C1 segment of cervical spinal cord (tissue), 14 donors: ENCODE measurements at places on chromosomes 7 and 10.

- no peak for DNase-seq
These were observed at the start of gene ELFN1 for GRCh38 chr7:1669954-1670893. Gene ELFN1, plus strand, starts transcription at chr7:1670277. Its CDS starts 74,320 bp downstream, at chr7:1744597.

- DNase-seq: no peak
These were observed 99.0 kb downstream of the ADRA2A start for GRCh38 chr10:111175787-111176186.

- no peak for DNase-seq
These were observed 23.1 kb downstream of the TYW1 start for GRCh38 chr7:67019562-67020390.

- no peak for DNase-seq
These were observed 1.5 kb upstream of the ZNF438 start for GRCh38 chr10:31033147-31033546.

GRCh38 chr10:119754936-119755335 lies 29.1 kb downstream of the INPP5F start:
- no peak for DNase-seq

- no peak for DNase-seq
These were observed 85.2 kb upstream of the CDC14C start for GRCh38 chr7:48839108-48839507.

- no peak for DNase-seq
These were observed 76.1 kb upstream of the ELMO1 start for GRCh38 chr7:37524797-37525196.

- DNase-seq: no peak
These were observed 21.2 kb downstream of the BPGM start for GRCh38 chr7:134667899-134668298.

DNA sequence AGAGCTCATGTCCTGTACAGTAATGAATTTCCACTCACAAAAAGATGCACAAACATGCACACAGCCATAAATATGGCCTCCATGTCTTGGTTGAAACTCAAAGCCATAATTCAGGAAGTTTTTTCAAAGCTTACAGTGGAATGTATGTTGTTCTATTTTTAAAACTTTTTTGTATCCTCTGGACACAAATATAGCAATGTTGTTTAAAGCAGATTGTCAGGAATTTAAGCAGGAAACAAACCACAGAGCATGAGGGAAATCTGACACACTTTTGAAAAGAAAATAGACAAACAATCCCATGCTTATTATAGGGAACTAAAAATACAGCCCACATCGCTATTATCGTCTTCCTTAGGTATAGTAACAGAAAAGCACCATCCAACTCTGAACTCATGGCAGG lies 21.5 kb downstream of the LRRN3 start:
- no peak for DNase-seq

GRCh38 chr10:110226926-110227641 lies 19.7 kb downstream of the MXI1 start:
- DNase-seq: peak; percentile 64

DNA sequence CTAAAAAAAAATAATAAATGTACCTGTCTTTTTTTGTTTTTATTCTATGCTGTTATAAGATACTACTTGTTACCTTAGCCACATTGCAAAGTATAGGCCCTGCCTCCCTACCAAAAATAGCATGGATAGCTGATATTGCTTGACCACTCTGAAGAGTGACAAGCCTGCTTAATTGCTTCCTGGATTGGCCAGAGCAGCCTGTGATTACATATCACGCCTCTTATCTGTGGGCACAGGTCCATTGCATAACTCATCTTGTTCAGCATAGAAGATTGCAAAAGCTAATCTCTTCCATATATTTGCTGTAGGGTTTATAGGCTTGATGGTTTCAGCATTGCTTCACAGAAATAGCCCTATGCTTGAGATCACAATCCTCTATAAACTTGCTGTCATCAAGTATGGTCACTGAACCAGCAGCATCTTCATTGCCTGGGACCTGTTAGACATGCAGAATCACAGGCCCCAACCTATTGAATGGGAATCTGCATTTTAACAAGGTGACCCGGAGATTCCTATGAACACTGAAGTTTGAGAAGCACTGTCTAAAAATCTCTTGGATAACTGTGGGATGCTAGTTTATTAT lies 280.8 kb upstream of the CDC14C start:
- no peak for DNase-seq

DNA sequence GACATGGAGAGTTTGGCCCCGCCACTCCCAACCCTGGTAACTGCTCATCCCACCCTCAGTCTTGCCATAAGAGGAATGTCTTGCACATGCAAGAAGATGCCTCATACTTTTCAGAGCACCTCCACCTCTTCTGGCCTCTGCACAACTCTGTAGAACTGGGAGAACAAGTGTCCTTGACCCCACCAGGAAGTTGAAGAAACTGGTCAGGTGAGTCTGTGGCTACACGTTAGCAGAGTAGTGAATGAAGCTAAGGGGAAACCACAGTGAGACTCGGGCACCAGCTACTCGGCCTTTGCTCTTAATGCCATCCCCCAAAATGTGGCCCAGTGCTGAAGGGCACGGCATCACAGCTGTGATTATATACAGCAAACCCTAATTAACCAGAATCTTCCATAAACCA lies 110.1 kb downstream of the ARID5B start:
- DNase-seq: no peak

DNA sequence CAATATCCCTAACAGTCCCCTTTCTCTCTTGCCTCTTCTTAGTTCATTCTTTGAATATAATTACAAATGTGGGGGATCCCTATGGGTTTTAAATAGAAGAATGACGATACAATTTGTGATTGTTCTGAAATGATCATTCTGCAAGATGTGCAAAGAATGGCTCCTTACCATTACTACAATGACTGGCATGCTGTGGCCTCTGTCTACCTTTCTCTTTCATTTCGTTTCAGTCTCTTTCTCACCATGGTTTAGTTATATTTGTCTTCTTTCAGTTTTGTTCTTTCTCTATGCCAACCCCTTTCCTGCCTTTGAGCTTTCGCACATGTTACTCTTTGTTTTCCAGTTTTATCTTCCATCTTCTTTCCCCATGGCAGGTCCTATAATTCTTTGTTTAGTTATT lies 176.5 kb downstream of the SUGCT start:
- no peak for DNase-seq

GRCh38 chr10:118840071-118840775 lies 85.5 kb upstream of the CACUL1 start:
- no peak for DNase-seq

- no peak for DNase-seq
These were observed 124.9 kb upstream of the CTTNBP2 start for GRCh38 chr7:117997862-117998825.

- DNase-seq: no peak
These were observed 99.7 kb upstream of the CCDC6 start for GRCh38 chr10:60006062-60006461.

- no peak for DNase-seq
These were observed 237.7 kb downstream of the FANK1 start for GRCh38 chr10:126133906-126134656.

GRCh38 chr10:17348501-17349349 lies 105.7 kb downstream of the ST8SIA6 start:
- DNase-seq: no peak

- DNase-seq: no peak
These were observed 12.3 kb downstream of the MRPS24 start for GRCh38 chr7:43856996-43857395.

DNA sequence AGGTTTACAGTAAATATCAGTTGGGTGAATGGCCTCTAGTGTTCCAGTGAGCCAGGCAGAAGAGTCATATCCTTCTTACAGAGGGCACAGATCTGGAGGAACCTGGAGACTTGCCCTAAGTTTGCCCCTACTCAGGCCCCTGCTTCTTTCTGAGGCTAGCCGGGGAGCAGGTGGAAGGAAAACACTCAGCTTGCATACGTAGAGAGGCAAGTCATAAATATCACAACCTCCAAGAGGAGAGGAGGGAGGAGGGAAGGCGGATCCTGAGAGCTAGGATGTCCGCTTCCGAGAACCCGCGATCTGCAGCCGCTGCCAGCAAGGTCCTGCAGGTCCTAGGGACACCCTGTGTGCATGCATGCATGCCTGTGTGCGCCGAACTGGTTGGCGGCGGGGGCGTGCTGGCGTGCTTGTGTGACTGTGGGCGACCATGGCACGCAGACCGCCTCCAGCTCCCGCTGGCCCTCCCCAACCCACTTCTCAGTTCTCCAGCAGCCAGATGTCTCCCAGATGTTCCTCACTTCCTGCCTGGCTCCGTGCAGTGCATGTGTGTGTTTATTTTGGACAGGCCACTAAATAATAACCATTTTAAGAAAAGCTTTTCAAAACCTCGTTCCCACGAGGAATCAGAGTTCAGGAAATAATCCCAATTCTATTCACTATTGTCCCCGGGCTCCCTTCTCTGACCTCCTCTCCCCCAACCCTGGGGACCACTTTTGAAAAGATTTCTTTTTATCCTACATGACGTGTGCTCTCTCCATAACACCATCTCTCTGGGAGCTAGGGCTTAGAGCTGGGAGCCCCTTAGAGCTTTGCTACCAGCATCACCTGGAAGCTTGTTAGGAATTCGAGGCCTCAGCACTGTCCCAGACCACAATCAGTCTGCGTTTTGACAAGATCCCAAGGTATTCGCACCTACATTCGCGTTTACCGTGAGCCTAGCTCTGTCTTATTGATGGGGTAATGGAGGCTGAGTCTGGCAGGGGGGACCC lies 32.4 kb downstream of the UNC5B start:
- DNase-seq: peak; percentile 18

GRCh38 chr7:16504019-16504418 lies 22.6 kb upstream of the LRRC72 start:
- no peak for DNase-seq

GRCh38 chr7:50663396-50664102 lies 98.3 kb upstream of the DDC start:
- no peak for DNase-seq

- DNase-seq: no peak
These were observed 110.7 kb downstream of the AKR1D1 start for GRCh38 chr7:138186951-138187351.

DNA sequence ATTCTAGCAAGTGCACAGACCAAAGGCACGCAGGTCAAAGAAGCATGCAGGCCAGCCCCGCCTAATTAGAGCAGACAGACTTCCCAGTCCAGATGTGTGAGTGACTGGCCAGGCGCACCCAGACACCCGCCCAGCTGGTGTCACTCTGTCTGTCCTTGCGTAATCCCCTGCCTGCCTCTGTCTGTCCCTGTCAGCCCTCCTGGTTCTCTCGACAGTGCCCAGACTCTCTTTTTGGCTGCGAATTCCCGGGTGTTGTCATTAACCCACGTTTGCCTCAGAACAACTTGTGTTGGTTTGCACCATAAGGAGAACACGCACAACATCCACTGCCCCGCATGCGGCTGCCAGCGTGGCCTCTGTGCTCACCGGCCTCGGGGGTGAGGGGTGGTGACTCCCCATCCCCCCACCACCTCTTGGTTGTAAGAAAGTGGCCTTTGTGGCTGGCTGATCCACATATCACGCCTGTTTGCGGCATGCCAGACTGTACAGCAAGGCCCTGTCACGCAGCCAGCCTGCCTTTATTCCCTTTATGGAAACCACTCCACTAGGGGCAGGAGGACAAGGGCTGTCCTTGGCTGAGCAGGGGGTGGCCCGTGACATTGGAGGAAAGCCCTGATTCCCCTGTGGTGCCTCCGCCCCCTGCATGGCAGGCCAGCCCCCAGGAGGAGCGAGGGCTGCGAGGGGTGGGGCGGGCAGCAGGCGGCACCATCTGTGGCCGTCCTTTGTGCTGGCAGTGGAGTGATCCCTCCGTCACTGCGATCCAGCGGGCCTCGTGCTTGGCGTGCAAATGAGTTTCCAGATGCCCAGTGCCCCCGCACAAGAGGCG lies 72.8 kb upstream of the PPIF start:
- peak; percentile 82 for DNase-seq

DNA sequence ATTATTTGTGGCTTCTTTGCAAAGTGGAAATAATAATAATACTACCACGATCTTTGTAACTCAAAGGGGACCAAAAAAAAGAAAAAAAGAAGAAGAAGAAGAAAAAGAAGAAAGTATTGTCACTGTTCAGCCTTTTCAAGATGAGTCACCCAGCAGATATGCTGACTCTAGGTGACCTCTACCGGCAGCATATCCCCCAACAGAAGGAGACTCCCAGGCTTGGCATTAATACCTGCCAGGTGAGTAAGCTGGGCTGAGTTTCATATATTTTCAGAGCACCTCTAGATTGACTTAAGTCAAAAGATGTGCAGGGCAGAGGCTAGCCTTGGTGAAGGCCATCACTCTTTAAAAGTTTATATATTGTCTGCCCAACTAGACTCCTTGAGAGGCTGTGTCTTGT lies 30.4 kb upstream of the GPR26 start:
- no peak for DNase-seq

DNA sequence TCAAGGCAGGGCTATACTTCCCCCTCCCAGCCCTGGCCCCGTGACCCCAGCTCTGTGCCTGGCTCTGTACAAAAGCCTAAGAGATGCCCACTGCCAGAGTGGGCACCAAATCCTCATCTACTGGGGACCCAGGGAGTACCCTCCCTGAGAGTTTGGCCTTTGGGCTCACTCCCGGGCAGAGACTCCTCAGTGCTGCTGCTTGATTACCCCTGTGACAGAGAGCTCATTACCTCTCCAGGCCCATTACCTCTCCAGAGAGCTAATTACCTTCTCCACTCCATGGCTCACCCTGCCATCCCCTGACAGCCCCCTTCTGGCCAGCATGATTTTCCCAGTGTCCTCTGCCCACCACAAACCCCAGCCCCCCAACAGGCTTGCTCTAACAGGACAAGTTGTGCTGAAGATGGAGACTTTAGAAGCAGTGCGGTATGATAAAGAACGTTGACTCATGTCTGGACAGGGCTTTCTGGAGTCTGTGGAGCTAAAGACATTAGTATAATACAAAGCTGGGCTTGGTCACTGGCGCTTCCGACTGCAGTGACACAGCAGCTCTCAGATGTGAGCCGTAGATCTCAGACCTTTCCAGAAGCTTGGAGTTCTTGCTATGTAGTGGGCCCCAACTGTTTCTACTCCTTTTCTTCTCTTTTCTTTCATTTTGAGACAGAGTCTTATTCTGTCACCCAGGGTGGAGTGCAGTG lies 111.3 kb upstream of the KCTD7 start:
- DNase-seq: no peak

GRCh38 chr7:43790834-43791233 lies 32.4 kb downstream of the BLVRA start:
- no peak for DNase-seq

DNA sequence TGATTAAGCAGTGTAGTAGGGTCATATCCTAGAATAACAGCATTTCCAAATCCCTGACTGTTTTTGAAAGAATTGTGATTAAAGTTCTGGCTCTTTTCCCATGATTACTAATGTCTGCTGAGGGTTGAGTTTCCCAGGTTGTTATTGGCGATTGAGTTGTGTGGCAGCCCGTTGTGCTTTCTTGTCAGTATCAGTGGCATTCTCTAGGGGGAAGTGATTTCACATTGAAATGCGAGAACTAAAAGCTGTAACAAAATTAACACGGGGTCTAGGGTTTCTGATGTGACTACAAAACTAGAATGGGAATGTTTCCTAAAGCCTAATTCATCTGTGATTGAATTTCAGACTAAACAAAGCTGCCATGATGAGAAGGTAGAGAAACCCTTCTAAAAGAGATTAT lies 349.4 kb downstream of the EXOC4 start:
- DNase-seq: no peak

GRCh38 chr7:15922002-15922401 lies 235.5 kb upstream of the MEOX2 start:
- no peak for DNase-seq
